ENCODE measurements at places on chromosomes 16 and 17.

- no peak for DNase-seq
Observed at GRCh38 chr16:74698222-74698621, 2.4 kb downstream of the MLKL start.

DNA sequence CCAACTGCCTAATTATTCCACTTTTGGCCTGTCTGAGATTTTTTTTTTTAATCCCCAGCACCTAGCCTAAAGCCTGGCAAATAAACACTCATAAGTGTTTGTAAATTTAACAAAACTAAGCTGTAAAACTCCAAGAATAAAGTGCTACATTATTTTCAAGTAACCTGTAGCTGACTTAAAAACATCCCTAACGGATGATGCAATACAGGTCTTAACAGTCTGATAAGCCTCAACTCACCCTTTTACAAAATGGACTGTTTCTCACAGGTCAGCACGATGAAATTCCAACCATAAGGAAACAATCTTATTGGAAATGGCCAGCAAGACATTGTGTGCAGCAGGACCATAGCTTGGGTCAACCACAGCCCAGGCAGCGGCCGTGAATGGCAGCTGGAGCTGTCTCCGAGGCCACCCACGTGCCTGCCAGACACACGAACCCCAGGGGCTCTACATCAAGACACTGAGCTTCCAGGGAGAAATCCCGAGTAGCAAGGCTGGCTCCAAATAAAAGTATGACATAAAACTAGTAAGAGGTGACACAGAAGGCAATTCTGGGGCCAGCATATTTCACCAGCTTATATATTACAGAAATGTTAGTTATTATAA is 58.9 kb downstream of the NDEL1 start:
- no peak for DNase-seq

DNA sequence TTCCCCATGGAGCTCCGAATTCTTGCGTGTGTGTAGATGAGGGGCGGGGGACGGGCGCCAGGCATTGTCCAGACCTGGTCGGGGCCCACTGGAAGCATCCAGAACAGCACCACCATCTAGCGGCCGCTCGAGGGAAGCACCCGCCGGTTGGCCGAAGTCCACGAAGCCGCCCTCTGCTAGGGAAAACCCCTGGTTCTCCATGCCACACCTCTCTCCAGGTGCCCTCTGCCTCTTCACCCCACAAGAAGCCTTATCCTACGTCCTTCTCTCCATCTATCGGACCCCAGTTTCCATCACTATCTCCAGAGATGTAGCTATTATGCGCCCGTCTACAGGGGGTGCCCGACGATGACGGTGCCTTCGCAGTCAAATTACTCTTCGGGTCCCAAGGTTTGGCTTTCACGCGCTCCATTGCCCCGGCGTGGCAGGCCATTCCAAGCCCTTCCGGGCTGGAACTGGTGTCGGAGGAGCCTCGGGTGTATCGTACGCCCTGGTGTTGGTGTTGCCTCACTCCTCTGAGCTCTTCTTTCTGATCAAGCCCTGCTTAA is 617 bp upstream of the SENP3 start:
- peak; percentile 55 for DNase-seq

GRCh38 chr17:58323366-58324055 is 5.1 kb downstream of the TSPOAP1 start:
- no peak for DNase-seq
